Esophagus mucosa (tissue), 1 donor: ENCODE measurements at places on chromosomes 13 and 19. TPM values are rescaled to one million over a fixed set of nuclear protein-coding genes. Genes with fewer than 3 reads are reported as not detected.

LNX2 gene
- 13.5 TPM for total RNA-seq

DNA sequence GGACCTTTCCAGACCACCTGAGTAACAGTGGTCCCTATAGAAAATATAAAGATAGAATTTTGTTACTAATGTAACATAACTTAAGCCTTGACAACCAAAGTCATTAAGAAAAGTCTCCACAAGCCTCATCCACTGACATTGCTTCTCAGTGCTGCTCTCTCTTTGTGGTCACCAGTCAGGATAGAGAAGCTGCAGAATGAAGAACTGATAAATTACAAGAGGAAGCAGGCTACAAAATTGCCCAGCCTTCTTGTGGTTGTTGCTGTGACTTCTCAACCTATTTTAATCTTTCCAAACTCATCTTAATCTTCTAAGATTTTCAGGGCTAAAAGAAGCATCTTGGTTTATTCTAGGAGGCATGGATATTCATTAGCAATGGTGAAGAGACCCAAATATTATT, 343.8 kb downstream of the MZT1 start:
- no peak for ATAC-seq

GRCh38 chr13:112911285-112911701, 57.7 kb upstream of the MCF2L start:
- ATAC-seq = no peak

GRCh38 chr19:1252821-1253513, 4.6 kb downstream of the MIDN start:
- peak; percentile 49 for ATAC-seq

RFPL4A gene
- not detected for total RNA-seq

DNA sequence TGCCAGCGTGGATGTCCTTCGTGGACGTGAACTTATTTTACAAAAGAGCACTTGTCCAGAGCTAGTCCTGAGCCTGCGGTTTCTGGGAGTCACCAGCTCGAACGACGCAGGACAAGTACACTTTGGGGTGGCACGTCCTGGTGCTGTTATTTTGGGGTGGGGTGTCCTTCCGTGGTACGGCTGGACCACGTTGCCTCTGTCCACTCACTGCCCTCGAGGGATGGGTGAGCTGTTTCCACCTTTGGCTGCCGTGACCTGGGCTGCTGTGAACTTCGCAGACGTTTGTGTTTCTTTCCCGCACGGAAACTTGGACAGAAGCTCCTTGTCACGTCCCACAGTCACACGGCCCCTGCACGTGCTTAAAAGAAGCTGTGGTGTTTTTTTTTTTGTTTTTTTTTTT, 11.0 kb downstream of the GZMM start:
- no peak for ATAC-seq
